Caki2 (cell line): ENCODE measurements at places on chromosomes 13 and 19. TPM values are rescaled to one million over a fixed set of nuclear protein-coding genes. Genes with fewer than 3 reads are reported as not detected.

The NUFIP1 gene
- 3.4 and 3.6 TPM in 2 replicates for total RNA-seq

The TEKTIP1 gene
- total RNA-seq = not detected in 2 replicates

The ZNF584 gene
- total RNA-seq = 15.2 and 24.6 TPM in 2 replicates

The ZNF525 gene
- 3.0 and 3.7 TPM in 2 replicates for total RNA-seq

The PLIN5 gene
- total RNA-seq = not detected in 2 replicates

The RGCC gene
- 2.5 and 10.1 TPM in 2 replicates for total RNA-seq

The MBD3L3 gene
- not detected in 2 replicates for total RNA-seq

The ZNF792 gene
- 3.9 and 6.7 TPM in 2 replicates for total RNA-seq

The WASF3 gene
- not detected in 2 replicates for total RNA-seq

The NFIX gene
- 1.2 and 4.5 TPM in 2 replicates for total RNA-seq

The PCDH9 gene
- 0.03 and 0.58 TPM in 2 replicates for total RNA-seq

The CCL25 gene
- not detected in 2 replicates for total RNA-seq

The DKKL1 gene
- 0.30 TPM in 1 of 2 replicates, not detected in the other for total RNA-seq

The CGB8 gene
- total RNA-seq = 1.7 TPM in 1 of 2 replicates, not detected in the other

The PSG6 gene
- total RNA-seq = not detected in 2 replicates

The NTN5 gene
- total RNA-seq = 1.5 TPM in 1 of 2 replicates, not detected in the other

The LGALS7 gene
- not detected in 2 replicates for total RNA-seq

The ZNF837 gene
- 3.3 and 8.2 TPM in 2 replicates for total RNA-seq

The LHB gene
- not detected in 2 replicates for total RNA-seq

The ZNF560 gene
- not detected in 2 replicates for total RNA-seq

The FLT3LG gene
- 0.35 and 0.71 TPM in 2 replicates for total RNA-seq

The FBXO17 gene
- 129 and 142 TPM in 2 replicates for total RNA-seq

The B3GNT8 gene
- total RNA-seq = 0.41 TPM in 1 of 2 replicates, not detected in the other

The ZNF649 gene
- not detected in 2 replicates for total RNA-seq

The NCAN gene
- total RNA-seq = not detected in 2 replicates

The NCR1 gene
- total RNA-seq = not detected in 2 replicates

The ANGPTL4 gene
- 27.5 and 27.8 TPM in 2 replicates for total RNA-seq

The ZNF616 gene
- total RNA-seq = 2.3 and 20.2 TPM in 2 replicates

The NTF4 gene
- 4.0 TPM in 1 of 2 replicates, not detected in the other for total RNA-seq

The TMEM190 gene
- not detected in 2 replicates for total RNA-seq

The LRP3 gene
- total RNA-seq = 53.6 and 60.5 TPM in 2 replicates

The GPR183 gene
- total RNA-seq = not detected in 2 replicates
